ENCODE measurements at places on chromosomes 6 and 20. TPM values are rescaled to one million over a fixed set of nuclear protein-coding genes. Genes with fewer than 3 reads are reported as not detected.

Gene RNF144B
- total RNA-seq: 35.9 TPM

Gene MYH7B
- total RNA-seq: 0.57 TPM

Gene LHFPL5
- not detected for total RNA-seq

Gene ZNF391
- 4.5 TPM for total RNA-seq

Gene FKBP1C
- total RNA-seq: 1.6 TPM

Gene ULBP3
- total RNA-seq: 0.75 TPM

Gene HCRTR2
- total RNA-seq: not detected

Gene DEF6
- 9.9 TPM for total RNA-seq

Gene GJA10
- total RNA-seq: not detected

DNA sequence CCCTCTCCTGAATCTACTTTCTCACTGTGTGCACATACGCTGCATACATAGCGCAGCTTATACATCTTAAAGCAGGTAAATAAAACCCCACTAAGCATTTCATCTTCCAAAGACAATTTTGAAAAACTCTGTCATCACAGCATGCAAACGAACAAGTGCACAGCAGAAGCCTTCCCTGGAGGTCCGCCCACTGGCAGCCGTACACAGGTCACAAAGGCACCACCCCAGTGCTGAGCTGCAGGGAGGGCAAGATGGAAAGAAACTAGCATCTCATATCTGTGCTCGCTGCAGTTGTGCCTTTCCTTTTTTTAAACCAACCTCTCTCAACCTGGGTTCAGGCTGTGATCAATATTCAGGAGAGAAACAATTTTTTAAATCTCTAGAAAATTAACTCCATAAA is 73.3 kb downstream of the HUS1B start:
- H3K4me3 ChIP-seq: no peak overlapping the region
- no peaks in the 10 kb centered on the region for H3K36me3 ChIP-seq

GRCh38 chr20:48339190-48339985 is 488.4 kb downstream of the PREX1 start:
- DNase-seq: no peak
- no peaks in the 10 kb centered on the region for H3K4me1 ChIP-seq
- H3K27me3 ChIP-seq: no peaks in the 10 kb centered on the region
- H3K4me3 ChIP-seq: no peak overlapping the region

DNA sequence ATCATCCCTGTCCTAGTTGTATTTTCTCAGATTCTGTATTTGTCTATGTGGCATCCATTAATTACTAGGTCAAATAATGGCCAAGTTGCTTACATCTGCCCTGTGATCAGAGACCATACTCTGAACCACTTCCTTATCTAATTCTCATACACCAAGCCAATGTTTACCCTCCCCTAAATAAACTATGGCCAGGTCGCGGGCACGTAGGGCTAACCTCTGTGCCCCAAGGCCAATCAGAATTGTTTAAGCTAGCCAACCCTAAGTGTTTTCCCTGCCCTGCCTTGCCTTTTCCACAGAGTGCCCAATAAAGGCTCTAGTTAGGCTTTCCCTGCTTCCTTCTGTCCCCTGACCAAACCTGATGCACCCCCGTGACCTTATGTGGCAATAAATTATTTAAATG is 2.8 kb upstream of the CALHM4 start:
- no peaks in the 10 kb centered on the region for H3K36me3 ChIP-seq
- H3K4me1 ChIP-seq: no peaks in the 10 kb centered on the region
- no peaks in the 10 kb centered on the region for H3K27me3 ChIP-seq

DNA sequence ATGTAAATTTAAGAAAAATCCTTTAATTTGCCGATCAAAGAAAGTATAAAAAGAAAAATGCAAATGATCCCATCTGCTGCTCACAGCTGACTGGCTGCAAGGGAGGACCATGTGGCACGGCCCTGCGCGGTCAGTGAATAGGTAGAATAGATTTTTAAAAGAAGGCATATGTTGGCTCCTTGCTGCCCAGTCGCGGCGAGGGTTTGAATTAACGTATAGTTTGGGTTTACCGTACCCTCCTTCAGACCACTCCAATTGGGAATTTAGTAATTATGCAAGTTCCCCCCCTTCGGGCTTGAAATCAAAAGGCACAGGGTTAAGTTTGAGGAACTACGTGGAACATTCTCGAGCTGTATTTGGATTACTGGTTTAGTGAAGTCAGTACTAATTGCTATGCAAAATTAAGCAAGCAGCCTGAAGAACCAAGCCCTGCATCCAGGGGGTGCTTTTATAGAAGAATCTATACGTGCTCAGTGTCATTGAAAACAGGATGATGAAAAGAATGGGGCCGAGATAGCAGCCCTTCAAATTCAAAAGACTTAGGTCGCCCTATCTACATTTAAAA is 1.1 kb upstream of the BEND3 start:
- H3K36me3 ChIP-seq: no peaks in the 10 kb centered on the region
- no peaks in the 10 kb centered on the region for H3K4me1 ChIP-seq
- no peak overlapping the region for H3K27ac ChIP-seq
- no peak for DNase-seq
- H3K4me3 ChIP-seq: no peak overlapping the region

GRCh38 chr6:315921-316752 is 23.9 kb downstream of the DUSP22 start:
- H3K4me3 ChIP-seq: no peak overlapping the region
- no peak for DNase-seq
- no peaks in the 10 kb centered on the region for H3K36me3 ChIP-seq
- no peaks in the 10 kb centered on the region for H3K27me3 ChIP-seq
- H3K4me1 ChIP-seq: no peaks in the 10 kb centered on the region

GRCh38 chr6:31837369-31838113 is 10.0 kb downstream of the HSPA1B start:
- H3K4me1 ChIP-seq: peaks cover 2% of the 10 kb centered on the region
- no peaks in the 10 kb centered on the region for H3K27me3 ChIP-seq
- H3K27ac ChIP-seq: peak overlapping the region; percentile 18
- H3K36me3 ChIP-seq: no peaks in the 10 kb centered on the region
- H3K4me3 ChIP-seq: no peak overlapping the region
- no peak for DNase-seq

- H3K4me1 ChIP-seq: no peaks in the 10 kb centered on the region
- no peak for DNase-seq
- H3K27ac ChIP-seq: no peak overlapping the region
- H3K36me3 ChIP-seq: no peaks in the 10 kb centered on the region
- H3K27me3 ChIP-seq: no peaks in the 10 kb centered on the region
Observed at GRCh38 chr6:40832691-40833090, 206.3 kb downstream of the UNC5CL start.

GRCh38 chr6:1310628-1311399 is 1.1 kb upstream of the FOXQ1 start:
- no peaks in the 10 kb centered on the region for H3K36me3 ChIP-seq
- H3K4me3 ChIP-seq: no peak overlapping the region
- DNase-seq: no peak
- H3K4me1 ChIP-seq: no peaks in the 10 kb centered on the region
- no peaks in the 10 kb centered on the region for H3K27me3 ChIP-seq
- no peak overlapping the region for H3K27ac ChIP-seq

DNA sequence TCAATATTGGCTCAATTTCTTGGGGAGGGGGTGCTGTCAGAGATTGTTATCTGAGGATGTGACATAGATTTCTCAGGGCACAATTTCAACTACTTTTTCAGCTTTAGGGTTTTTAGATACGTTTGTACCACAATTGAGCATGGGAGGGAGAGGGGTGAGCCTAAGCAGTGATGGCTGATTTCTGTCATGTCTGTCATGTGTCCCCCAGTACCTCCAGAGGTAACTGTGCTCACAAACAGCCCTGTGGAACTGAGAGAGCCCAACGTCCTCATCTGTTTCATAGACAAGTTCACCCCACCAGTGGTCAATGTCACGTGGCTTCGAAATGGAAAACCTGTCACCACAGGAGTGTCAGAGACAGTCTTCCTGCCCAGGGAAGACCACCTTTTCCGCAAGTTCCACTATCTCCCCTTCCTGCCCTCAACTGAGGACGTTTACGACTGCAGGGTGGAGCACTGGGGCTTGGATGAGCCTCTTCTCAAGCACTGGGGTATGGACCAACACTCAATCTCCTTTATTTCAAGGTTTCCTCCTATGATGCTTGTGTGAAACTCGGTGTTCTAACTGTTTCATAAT is 3.4 kb downstream of the HLA-DRA start:
- no peaks in the 10 kb centered on the region for H3K4me1 ChIP-seq
- H3K27me3 ChIP-seq: no peaks in the 10 kb centered on the region
- no peak for DNase-seq
- H3K4me3 ChIP-seq: no peak overlapping the region

GRCh38 chr6:131854803-131855202 is 47.0 kb downstream of the ENPP1 start:
- no peak overlapping the region for H3K27ac ChIP-seq
- H3K4me1 ChIP-seq: peaks cover 1% of the 10 kb centered on the region
- no peak for DNase-seq
- no peak overlapping the region for H3K4me3 ChIP-seq
- no peaks in the 10 kb centered on the region for H3K27me3 ChIP-seq

- DNase-seq: no peak
- no peak overlapping the region for H3K4me3 ChIP-seq
- no peaks in the 10 kb centered on the region for H3K36me3 ChIP-seq
- H3K4me1 ChIP-seq: no peaks in the 10 kb centered on the region
Observed at GRCh38 chr6:170228946-170229310, 62.0 kb downstream of the DLL1 start.

- no peak for DNase-seq
- H3K4me1 ChIP-seq: no peaks in the 10 kb centered on the region
- H3K27me3 ChIP-seq: no peaks in the 10 kb centered on the region
- no peak overlapping the region for H3K27ac ChIP-seq
- H3K36me3 ChIP-seq: no peaks in the 10 kb centered on the region
- H3K4me3 ChIP-seq: no peak overlapping the region
Observed at GRCh38 chr6:160959726-160960435, 31.7 kb upstream of the MAP3K4 start.

- no peak for DNase-seq
- no peaks in the 10 kb centered on the region for H3K27me3 ChIP-seq
- H3K27ac ChIP-seq: no peak overlapping the region
- no peaks in the 10 kb centered on the region for H3K4me1 ChIP-seq
- no peaks in the 10 kb centered on the region for H3K36me3 ChIP-seq
Observed at GRCh38 chr6:82914511-82914910, 151.1 kb downstream of the UBE3D start.

DNA sequence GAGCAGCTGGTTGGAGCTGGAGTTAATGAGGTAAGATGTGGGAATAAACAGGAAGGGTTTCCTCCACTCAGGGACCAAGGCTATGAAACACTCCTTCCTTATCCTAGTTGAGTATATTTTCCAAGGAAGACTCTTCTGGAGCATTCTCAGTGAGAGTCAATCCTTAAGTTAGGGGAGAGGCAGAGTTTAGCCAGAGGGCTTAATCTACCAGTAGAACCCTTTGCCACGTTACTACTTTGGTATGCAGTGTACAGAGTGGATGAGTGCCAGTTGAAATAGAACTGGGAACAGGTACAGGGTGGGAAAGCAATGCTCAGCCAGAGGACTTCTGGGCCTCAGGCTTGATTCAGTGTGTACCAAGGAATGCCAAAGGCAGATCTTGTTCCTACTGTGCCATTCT is 114.3 kb downstream of the UBE3D start:
- no peak overlapping the region for H3K4me3 ChIP-seq
- no peaks in the 10 kb centered on the region for H3K36me3 ChIP-seq
- DNase-seq: no peak
- H3K27ac ChIP-seq: no peak overlapping the region
- no peaks in the 10 kb centered on the region for H3K27me3 ChIP-seq
- no peaks in the 10 kb centered on the region for H3K4me1 ChIP-seq

DNA sequence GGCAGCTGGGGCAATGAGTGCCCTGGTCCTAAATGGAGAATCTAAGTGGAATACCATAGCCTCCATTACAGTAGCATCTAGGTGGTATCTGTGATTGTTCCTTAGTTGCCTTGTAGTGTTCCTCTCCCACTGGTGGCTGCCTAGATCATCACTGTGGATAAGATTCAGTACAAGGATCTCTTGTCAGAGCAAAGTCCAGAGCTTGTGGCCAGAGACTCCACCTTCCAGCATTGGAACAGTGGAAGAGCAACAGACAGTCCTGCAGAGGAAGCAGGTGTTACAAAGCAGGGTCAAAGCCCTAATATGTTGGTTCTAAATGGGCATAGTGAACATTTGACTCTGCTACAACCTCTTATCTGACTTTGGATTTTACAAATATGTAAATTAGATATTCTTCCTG is 194.1 kb upstream of the GRIK2 start:
- no peaks in the 10 kb centered on the region for H3K27me3 ChIP-seq
- no peaks in the 10 kb centered on the region for H3K36me3 ChIP-seq
- no peak overlapping the region for H3K27ac ChIP-seq
- H3K4me1 ChIP-seq: no peaks in the 10 kb centered on the region
- no peak overlapping the region for H3K4me3 ChIP-seq
- no peak for DNase-seq

DNA sequence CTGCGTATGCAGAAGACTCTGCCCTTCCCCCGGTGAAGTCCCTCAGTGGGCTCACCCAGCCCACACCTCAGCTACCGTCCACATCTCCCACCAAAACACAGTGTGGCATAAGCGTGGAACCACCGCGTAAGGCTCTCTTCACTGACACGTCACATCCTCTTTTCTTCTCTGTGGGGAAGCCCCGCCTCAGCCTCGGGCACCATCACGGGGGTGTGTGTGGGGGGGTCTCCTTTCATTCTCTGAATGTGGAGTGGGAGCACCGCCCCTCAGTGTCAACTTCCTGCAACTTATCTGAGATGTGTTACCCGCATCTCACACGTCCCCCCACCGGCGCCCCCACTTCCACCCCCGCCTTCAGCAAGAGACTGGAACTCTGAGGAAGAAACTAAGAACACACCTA is 388.4 kb upstream of the JARID2 start:
- no peak overlapping the region for H3K27ac ChIP-seq
- H3K36me3 ChIP-seq: no peaks in the 10 kb centered on the region
- no peaks in the 10 kb centered on the region for H3K27me3 ChIP-seq

GRCh38 chr6:160036331-160036695 is 67.4 kb downstream of the IGF2R start:
- no peak for DNase-seq
- H3K27me3 ChIP-seq: no peaks in the 10 kb centered on the region
- H3K27ac ChIP-seq: no peak overlapping the region
- H3K4me3 ChIP-seq: no peak overlapping the region
- H3K36me3 ChIP-seq: no peaks in the 10 kb centered on the region

DNA sequence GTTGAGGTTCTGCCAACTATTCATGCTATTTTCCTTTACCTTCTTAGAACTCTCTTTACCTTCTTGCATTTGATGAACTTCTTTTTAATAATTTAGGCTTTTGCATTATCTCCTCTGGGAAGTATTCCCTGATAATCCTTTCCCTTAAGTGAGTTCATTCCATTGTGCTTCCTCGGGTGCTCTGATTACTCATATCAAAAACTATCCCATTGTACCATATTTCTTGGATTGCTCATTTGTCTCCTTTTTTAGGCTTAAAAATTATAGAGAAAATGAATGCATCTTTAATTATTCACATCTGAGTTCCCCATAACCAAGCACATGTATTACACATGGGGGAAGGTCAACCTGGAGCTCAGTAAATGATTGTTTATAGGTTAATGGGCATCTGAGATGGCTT is 2.5 kb downstream of the CALHM4 start:
- no peak overlapping the region for H3K4me3 ChIP-seq
- H3K27me3 ChIP-seq: no peaks in the 10 kb centered on the region
- no peaks in the 10 kb centered on the region for H3K4me1 ChIP-seq
- no peak overlapping the region for H3K27ac ChIP-seq
- DNase-seq: no peak
- H3K36me3 ChIP-seq: no peaks in the 10 kb centered on the region

- no peak overlapping the region for H3K27ac ChIP-seq
- no peak overlapping the region for H3K4me3 ChIP-seq
- H3K27me3 ChIP-seq: no peaks in the 10 kb centered on the region
- H3K36me3 ChIP-seq: no peaks in the 10 kb centered on the region
Observed at GRCh38 chr6:169274781-169275180, 21.1 kb upstream of the THBS2 start.

- no peak for DNase-seq
- H3K4me3 ChIP-seq: no peak overlapping the region
- H3K36me3 ChIP-seq: no peaks in the 10 kb centered on the region
- H3K4me1 ChIP-seq: no peaks in the 10 kb centered on the region
- no peaks in the 10 kb centered on the region for H3K27me3 ChIP-seq
Observed at GRCh38 chr20:7790189-7790588, 150.1 kb downstream of the HAO1 start.

Measured in aorta (tissue), 5 donors.